MG63 (cell line): ENCODE measurements at places on chromosomes 6 and 20. TPM values are rescaled to one million over a fixed set of nuclear protein-coding genes. Genes with fewer than 3 reads are reported as not detected.

DNA sequence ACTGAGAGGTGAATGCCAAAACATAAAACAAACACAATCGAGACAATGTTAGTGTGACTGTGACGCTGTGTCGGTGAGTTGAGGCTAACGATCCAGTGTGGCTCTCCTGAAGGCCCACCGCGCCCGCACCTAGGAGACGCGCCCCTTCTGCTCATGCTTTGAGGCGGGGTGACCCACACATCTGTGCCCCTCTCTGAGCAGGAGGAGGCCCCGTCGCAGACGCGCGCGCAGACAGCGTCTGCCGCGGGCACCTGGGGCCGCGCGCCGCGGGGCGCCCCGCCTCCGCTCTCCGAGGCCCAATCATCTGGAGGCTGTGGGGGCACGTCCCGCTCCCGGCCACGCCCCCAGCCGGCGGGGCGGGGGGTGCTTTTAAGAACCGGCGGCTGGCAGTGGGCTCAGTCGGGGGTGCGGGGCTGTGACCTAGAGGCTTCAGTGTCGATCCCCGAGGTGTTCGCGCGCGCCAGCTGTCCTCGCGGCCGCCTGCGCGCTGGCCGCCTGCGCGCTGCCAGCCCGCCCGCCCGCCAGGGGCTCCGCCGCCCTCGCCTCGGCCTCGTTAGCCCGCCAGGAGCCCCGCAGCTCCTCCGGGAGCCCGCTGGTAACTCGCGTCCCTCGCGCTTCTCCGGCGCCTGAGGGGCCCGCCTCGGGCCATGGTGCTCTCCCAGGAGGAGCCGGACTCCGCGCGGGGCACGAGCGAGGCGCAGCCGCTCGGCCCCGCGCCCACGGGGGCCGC, at the start of gene SLC16A10:
TSS of gene SLC16A10 (plus strand) at position 398 of the 730 bp plus-strand sequence. CDS start at position 648, 250 bp downstream.
- peak; percentile 60 for DNase-seq

DNA sequence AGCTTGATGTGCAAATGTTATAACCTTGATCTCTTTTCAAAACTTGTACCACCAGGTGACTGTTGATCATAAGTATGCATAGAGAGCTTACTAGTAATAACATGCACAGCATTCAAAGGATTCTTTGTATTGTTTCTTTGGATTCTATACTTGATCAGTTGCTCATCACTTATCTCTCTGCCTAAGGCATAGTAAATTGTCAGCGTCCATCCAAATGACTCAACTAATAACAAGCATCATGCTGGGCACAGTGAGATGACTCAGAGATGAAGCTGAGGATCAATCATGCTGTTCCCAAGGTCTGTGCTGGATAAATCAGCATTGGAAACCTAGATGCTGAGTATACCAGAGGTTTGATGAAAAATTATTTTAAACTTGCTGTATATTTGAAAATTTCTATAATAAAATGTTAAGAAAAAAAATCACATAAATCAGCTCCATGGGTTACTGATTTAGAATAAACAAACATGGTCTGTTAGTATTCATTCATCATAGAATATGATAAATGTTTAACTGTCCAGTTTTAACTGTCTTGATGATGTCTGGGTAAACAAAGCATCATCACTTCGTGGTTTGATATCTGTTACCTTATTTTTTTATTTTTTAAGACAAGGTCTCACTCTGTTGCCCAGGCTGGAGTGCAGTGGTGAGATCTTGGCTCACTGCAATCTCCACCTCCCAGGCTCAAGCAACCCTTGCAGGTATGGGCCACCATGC, 45.6 kb upstream of the SGK1 start:
- peak; percentile 71 for DNase-seq

GRCh38 chr6:17469006-17469832, 75.8 kb downstream of the CAP2 start:
- no peak for DNase-seq

- peak; percentile 45 for DNase-seq
Observed at GRCh38 chr6:82246802-82247504, 591 bp downstream of the IBTK start.

DNA sequence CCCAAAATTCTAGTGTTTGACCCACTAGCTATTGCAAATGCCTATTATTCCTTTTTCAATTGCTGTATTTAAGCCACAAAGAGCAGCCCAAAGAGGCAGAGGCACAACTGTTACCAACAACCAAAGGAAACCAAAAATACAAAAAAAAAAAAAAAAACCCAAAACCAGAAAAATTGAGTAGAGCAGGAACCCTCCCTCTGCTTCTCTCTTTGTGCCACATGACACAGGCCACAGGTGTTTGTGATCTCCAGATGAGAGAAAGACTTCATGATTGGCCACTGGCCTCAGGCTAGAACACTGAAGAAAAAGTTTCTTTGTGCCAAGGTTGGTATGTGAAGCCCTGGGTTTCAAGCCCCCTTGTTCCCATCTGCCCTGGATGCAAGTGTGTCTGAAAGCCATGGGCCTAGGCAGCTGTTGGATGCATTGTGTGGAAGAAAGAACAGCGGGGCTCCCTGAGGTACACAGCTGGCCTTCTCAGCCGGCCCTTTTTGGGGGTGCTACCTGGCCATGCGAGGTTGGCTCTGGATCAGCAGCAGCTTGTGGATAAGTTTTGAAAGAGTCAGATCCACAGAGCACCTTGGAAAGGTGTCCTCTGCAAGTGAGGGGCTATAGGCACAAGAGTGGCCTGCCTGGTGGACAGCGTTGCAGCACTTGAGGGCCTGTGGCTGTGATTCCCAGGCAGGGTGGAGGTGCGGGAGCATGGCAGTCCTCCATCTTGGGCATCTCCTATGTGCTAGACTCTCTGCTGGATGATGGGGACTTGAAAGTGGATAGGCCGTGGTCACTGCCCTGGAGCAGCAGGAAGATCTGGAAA, 204.5 kb downstream of the ZDHHC14 start:
- no peak for DNase-seq

GRCh38 chr6:139325686-139326085, 33.9 kb upstream of the TXLNB start:
- DNase-seq = no peak

- DNase-seq = no peak
Observed at GRCh38 chr6:108156938-108157233, 8.9 kb upstream of the NR2E1 start.

- DNase-seq = no peak
Observed at GRCh38 chr6:131510591-131510990, 62.4 kb upstream of the ARG1 start.

DNA sequence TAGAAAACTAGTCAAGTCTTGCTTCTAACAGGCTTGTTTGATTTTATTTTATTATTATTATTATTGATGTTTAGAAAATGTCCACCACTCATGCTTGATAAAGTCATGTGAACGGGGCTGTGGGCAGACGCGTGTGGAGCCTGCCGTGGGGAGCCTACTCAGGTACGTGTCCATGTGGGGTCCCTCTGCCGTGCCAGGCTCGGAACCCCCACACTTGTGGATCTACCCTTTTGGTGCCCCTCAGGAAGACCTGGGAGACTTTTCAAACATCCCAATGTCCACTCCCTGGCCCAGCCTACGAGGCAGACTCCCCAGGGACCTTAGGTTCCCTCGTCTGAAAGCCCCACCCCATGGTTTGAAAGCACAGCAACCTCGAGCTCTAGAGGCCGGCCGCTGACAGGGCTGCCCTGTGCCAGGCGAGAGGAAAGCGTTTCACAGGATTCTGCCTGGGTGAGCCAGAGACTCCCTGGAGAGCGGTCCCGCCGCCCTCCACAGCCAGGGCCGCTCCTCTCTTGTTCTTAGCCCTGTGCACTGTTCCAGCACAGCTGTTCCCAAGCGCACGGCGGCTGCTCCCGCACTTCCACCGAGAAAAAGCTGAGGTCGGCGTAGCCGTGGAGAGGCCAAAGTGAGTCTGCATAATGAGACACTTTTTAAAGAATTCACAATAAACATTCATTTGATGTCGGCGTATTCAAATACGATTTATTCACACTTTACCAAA, 249.7 kb downstream of the TTLL2 start:
- DNase-seq = no peak

KCNK15 gene
- total RNA-seq = not detected in 2 replicates

PAQR8 gene
- total RNA-seq = 2.9 and 3.2 TPM in 2 replicates
